SW480 (cell line): ENCODE measurements at places on chromosomes 7 and 10.

- no peak for DNase-seq
Measured at GRCh38 chr10:46031648-46032532, 1.5 kb upstream of the NCOA4 start.

DNA sequence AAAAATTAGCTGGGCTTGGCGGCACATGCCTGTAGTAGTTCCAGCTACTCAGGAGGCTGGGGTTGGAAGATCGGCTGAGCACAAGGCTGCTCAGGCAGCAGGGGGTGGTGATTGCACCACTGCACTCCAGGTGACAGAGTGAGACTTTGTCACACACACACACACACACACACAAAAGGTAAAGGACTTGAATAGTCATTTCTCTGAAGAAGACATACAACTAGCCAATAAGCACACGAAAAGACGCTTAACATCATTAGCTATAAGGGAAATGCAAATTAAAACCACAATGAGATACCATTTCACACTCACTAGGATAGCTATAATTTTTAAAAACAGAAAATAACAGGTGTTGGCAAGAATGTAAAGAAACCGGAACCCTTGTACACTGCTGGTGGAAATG is 48.6 kb downstream of the HIP1 start:
- no peak for DNase-seq

DNA sequence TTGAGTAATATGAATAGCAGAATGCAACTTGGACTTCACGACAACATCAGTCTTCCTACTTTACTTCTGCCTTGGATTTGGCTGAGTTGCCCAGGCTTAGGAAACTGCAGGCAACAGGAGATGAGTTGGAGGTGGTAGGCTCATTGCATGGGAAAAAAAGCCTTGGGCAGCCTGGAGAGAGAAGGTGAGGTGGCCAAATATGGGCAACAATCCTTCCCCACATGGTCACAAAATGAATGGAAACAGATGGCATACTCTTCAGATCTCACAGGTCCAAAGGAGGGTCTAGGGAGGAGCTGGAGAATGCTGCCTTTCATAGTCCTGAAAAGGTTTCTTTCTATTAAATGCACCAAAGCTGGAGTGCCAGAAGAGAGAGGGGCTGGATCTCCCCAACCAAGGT is 128.6 kb upstream of the AOAH start:
- no peak for DNase-seq

GRCh38 chr7:46969303-46970130 is 612.4 kb downstream of the TNS3 start:
- DNase-seq: no peak

DNA sequence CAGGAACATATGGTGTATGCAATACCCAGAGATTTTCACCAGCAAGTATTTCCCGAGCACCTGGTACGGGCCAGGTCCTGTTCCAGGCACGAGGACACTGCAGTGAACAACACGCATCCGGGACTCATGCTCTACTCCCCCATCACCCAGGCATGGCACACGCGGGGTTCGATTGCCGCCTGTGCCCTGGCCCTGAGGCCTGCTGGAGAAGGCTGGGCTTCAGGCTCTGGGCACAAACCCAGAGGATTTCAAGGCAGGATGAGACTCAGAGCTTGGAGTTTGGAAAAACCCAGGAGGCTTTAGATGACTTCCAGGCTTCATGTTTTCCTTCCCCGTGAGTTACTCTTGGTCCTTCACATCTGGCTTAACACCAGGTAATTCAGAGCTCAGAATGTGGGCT is 143.5 kb downstream of the NEURL1 start:
- no peak for DNase-seq

DNA sequence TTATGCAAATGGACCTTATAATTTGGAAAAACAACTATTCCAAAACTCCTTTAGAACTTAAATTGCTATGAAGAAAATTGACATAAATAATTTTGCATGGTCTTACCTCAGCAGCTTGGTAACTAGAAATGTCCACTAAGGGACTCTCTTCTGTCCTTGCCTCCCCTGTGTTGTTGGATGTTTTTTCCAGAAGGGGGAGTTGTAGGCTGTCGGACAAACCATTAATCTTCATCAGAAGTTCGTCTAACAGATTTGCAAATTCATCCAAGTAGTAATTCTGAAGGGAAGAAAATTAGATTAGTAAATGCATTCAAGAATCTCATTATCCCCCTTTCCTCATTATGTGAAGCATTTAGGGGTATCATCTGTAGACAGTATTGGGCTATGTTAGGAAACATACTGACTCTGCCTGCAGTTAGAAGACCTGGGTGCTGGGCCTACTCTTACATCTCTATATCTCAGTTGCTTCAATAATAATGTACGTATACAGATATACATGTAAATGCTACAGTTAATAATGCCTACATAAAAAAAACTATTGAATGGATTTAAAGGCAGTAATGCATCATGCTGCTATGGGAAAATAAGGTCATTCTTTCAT is 155.6 kb downstream of the PKD1L1 start:
- DNase-seq: no peak

DNA sequence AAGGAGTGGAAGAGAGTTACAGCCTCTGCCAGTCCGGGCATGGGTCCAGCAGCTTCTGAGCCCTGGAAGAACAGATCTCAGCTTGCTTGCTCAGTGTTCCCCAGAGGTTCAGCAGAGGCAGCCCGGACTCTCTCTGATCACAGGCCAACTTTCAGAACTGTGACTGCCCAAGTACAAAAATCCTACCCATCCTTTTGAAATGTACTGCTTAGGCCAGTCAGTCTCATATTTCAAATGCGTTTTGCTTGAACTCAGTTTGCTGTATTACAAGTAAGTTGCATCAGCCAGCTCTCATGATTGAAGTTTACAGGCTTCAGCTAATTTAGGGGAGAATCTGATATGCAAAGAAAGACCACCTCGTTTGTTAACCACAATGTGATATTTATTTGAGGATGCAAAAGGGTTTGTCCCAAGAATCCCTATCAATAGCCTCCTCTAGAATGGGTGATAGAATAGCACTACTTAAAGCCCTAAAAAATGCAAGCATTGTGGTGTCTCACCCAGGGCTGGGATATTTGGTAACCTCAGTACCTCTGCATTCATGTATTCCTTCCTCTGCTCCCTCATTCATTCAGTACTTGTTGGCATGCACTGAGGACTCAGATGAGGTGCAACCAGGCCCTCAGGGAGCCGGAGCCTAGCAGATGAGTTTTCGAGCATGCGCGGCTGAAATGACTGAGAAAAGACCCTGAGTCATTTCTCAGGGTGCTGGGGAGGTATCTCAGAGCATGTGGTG is 7.0 kb downstream of the AIMP2 start:
- DNase-seq: peak; percentile 97

DNA sequence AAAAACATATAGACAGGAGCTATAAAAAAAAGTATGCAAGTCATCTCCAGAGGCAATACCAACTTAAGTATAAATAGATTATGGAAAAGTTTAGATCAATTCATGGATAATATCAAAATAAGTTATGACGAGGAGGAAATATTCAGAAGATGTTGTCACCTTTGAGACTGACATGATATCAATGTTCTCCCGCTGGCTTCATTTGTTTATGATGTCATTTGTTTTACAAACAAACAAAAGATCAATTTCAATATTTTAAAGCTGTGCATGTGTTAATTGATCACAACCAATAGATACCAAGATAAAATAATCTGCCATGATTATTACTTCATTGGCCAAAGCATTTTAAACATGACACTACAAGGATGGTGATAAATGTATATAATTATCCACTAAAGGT is 43.5 kb downstream of the SLC16A12 start:
- DNase-seq: no peak

DNA sequence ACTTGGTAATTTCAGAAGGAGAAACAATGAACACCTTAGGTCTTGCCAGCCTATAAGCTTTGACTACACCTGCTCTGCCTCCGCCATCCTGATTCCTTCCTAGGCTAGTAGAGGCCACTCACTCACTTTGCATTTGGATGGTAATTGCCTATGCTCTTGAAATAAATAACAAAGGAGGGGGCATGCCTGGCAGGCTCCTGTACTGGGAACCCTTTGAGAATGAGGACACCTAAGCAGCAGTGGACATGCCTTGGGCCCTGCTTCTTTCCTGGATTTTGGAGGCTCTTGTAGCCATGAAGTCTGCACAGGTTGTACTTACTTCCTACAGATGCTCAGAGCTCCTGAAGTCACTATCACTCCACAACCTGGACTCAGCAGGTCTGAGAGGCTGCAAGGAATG is 65.8 kb downstream of the BLNK start:
- DNase-seq: no peak

DNA sequence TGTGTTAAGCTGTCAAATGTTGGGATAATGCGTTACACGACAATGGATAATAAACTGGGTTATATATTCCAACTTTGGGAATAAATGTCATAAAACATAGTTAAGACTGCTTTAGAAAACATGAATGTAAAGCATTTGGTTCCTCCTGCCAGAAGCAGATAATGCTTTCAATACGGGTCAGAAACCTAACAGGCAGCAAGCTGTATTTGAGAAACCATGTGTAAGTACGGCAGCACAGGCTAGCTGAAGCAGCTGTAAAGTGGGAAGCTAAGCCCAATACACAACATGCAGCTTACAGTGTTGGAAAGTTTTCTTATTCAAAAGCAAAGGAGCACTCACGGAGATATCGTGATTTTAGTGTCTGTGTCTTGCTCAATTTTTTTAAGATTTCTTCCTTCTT is 46.5 kb downstream of the MALSU1 start:
- no peak for DNase-seq
